ENCODE measurements at places on chromosomes 4 and X. TPM values are rescaled to one million over a fixed set of nuclear protein-coding genes. Genes with fewer than 3 reads are reported as not detected.

DNA sequence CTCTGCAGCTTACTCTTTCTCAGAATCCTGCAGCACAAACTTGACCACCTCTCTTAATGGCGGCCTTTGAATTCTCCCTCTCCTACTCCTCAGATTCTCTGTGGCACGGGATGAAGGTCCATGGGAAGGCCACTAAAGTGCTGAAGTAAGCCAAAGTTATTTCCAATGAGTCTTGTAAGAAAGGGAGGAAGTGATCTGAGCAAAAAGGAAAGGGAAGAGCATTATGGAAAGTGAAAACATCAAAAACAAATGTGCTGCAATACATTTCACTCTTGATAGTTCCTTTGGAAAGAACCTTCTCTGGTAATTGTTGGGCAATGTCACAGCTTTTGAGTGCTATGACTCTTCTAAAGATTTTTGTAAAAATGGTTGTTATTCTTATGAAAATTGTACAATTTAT, 54.3 kb upstream of the CAMK2D start:
- DNase-seq, result no peak

- no peak for DNase-seq
Observed at GRCh38 chr4:169105620-169106019, 95.6 kb upstream of the CBR4 start.

GRCh38 chrX:103730796-103731493, 20.2 kb downstream of the TMEM31 start:
- no peak for DNase-seq

Gene PPEF2
- total RNA-seq, result not detected

DNA sequence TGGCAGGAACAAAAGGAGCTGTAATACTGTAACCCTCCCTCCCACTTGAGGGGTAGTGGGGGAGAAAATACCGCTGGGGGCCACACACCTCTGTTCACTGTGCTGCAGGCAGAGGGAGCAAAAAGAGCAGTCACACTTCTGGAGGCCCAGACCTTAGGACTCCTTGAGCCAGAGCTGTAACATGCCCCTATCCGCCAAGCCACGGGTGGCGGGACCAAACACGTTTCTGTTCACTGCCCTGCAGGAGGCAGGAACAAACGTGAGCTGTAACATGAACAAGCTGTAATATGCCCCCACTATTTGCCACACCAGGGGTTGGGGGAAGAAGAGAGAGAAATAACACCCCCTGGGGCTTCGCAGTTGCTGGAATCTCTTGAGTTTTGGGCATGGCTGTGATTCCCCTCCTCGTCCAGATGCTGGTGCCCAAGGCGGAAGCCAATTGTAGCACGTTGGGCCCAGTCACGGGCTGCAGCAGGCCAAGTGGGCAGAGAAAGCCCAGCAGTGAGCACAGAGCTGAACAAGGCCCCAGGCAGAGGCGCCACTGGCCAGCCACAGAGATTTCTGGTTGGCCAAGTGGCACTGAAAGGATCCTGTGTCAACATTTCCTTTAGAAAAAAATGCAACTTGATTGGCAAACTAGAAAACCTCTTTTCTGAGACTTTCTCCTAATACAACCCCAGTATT, 509.7 kb downstream of the INPP4B start:
- DNase-seq, result no peak

- DNase-seq, result peak; percentile 58
Observed at GRCh38 chr4:74546057-74546456, 101.1 kb downstream of the AREG start.

Gene HOPX
- not detected for total RNA-seq

GRCh38 chr4:3829956-3830773, 64.0 kb downstream of the ADRA2C start:
- no peak for DNase-seq

Gene TNIP3
- not detected for total RNA-seq

GRCh38 chr4:98466868-98467599, 191.4 kb downstream of the TSPAN5 start:
- DNase-seq, result no peak

GRCh38 chr4:176393306-176394013, 73.7 kb downstream of the SPCS3 start:
- no peak for DNase-seq

DNA sequence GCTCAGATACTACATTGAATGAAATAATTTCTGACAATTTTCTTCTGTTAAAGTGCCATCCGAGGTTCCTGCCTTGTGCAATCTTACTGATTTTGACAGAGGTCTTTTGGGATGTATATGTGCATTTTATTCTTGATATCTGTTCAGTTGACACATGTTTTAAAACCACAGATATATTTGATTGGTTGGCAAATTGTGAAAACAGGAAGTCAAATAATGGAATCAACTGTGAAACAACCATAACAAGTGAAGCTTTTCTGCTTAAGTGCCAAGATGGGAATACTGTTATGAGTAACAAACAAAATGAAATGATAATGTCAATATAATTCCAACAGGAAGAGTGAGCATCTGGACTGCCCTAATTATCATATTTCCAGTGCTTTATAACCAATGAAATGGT, 84.9 kb upstream of the TET2 start:
- no peak for DNase-seq

Gene PABPC1L2A
- total RNA-seq, result not detected

DNA sequence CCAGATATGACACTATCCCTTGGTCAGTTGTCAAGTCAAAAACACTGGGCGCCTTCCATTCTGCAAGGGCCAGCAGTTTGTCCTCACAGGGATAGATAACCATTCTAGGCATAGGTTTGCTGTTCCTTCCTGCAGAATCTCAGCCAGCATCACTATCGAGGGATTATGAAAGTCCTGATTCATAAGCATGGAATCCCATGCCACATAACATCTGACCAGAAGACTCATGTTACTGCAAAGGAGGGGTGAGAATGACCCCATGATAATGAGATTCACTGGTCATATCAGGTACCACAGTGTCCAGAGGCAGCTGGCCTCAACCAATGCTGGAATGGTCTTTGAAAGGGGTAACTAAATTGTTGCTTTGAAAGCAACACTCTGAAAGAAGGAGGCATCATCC, 84.7 kb downstream of the OTC start:
- DNase-seq, result no peak

GRCh38 chr4:2995546-2996265, 32.3 kb downstream of the GRK4 start:
- no peak for DNase-seq

Gene GYG2
- total RNA-seq, result 3.2 TPM

- peak; percentile 79 for DNase-seq
Observed at GRCh38 chr4:186904101-186904500, 180.4 kb upstream of the FAT1 start.

DNA sequence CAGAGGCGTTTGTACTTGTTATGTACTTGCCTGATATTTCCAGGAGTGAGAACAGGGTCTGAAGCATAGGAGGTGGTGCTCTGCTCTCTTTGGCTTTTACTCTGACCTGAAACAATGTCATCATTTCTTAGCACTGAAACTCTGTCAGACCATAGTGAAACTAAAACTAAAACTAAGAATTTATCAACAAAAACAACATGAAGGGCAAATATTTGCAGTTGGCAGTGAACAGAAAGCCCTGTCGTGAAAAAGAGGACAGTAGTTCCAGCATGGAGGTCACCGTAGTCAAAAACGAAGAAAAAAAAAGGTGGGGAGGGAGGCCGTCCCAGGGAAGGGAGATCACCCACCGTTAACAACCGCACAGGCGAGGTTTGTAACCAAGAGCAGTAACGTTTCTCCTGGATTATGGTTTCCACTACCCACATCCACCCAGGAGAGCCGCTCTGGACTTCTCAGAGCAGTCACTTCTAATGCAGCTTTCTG, 97.5 kb downstream of the ANK2 start:
- peak; percentile 32 for DNase-seq

Gene CT55
- total RNA-seq, result not detected

DNA sequence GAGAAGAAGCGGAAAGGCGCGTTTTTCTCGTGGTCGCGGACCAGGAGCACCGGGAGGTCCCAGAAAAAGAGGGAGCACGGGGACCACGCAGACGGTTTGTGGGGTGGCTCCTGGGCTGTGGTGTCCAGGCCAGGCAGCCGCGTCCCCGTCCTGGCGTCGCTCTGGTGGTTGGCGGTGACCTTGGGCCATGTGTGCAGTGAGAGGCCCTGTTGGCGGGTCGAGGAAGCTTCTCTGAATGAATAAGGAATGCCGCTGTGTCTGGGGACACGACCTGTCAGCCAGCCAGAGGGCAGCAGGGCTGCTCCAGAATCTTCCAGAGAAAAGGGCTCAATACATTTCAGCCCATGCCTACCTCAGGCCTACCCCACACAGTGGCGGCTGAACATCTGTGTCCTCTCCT, 24.3 kb upstream of the HGFAC start:
- DNase-seq, result no peak

Gene CTAG1B
- not detected for total RNA-seq

Gene PDZD4
- 4.3 TPM for total RNA-seq

Gene PNMA6F
- not detected for total RNA-seq

Gene RASGEF1B
- total RNA-seq, result 5.5 TPM

Gene CRMP1
- not detected for total RNA-seq

Gene HNRNPDL
- 118 TPM for total RNA-seq

Gene FRG2
- total RNA-seq, result not detected

DNA sequence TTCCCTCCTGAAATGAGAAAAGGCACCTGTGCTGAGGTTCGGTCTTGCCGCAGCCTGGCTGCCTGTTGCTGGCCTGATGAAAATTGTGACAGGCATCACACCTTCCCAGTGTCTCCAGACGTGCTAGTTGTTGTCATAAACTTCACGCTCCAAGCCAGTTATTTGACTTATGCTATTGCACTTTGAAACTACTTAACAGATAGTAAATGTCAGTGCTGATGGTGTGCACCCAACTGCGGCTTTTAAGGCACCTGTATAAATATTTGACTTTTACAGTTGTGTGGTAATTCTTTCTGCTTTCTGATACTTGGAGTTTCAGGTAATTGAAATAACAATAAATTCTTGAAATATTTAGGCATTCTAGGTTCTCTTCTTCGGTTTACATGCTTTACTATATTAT, 1.8 kb downstream of the WWC2 start:
- no peak for DNase-seq

GRCh38 chrX:2708021-2708420, 16.9 kb downstream of the CD99 start:
- no peak for DNase-seq

Gene SOWAHB
- total RNA-seq, result not detected

- no peak for DNase-seq
Observed at GRCh38 chr4:100258675-100259074, 68.4 kb upstream of the DDIT4L start.

- DNase-seq, result no peak
Observed at GRCh38 chr4:156377036-156377710, 423.5 kb upstream of the CTSO start.

Gene HAND2
- not detected for total RNA-seq

DNA sequence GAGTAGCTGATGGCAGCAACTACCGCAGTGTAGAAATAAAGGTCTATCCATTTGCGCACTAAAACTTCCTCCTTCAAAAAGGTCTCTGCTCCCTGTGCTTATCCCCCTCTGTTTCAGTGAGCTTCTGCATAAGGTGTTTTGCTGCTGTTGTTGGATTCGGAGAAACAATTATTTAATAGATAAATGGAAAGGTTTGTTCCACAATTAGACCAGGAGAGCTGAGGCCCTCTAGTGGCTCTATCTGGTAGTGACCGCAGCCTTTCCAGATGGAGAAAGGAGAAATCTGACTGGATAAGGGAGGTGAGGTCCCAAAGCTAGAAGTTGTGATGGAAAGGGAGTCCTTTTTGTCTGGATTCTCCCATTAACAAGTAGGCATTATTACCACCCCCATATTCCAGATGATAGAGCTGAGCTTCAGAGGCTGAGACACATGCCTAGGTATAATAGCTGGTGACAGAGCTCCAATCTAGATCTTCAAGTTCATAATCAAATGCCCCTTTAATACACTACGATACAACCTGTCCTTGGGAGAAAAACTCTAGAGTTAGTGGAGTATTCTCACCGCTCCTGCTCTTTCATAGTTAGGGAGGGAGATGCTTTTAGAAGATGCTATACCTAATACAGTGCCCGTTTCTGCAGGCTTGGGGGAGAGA, 5.1 kb upstream of the GABRQ start:
- peak; percentile 39 for DNase-seq
